ENCODE measurements at places on chromosomes 13 and 19.

DNA sequence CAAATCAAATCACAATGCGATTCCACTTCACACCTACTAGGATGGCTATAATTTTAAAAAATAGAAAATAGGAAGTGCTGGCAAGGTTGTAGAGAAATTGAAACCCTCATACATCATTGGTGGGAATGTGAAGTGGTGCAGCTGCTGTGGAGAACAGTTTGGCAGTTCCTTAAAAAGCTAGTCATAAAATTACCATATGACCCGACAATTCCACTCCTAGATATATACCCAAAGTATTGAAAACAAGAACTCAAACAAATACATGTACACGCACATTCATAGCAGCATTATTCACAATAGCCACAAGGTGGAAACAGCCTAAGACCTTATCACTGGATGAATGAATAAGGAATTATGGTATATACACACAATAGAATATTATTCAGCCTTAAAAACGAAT, 12.0 kb downstream of the HMGB1 start:
- no peak for DNase-seq

- no peak for DNase-seq
Observed at GRCh38 chr13:41299316-41300094, 11.6 kb upstream of the NAA16 start.

GRCh38 chr19:13505761-13506470, 363 bp downstream of the CACNA1A start:
- DNase-seq = no peak

GRCh38 chr13:67306742-67307141, 76.6 kb upstream of the PCDH9 start:
- DNase-seq = no peak
